SW480 (cell line): ENCODE measurements at places on chromosomes 4 and X.

GRCh38 chr4:141174457-141174856, 41.2 kb upstream of the RNF150 start:
- no peak for DNase-seq

DNA sequence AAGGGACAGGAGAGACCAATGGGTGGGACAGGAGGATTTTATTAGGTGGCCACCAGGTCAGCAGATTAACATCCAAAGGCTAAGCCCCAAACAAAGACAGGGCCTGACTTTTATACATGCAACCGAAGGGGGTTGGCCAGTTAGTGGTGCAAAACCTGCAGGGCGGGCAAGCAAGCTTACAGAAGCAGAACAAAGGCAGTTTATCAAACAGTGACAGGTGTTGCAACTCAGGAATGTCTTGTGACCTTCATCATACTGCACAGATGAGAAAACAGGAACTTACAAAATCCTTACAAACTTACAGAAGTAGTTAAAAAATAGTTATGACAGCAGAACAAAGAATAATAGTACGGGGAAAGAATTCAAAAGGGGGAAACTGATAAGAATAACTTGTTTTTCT, 708.1 kb downstream of the GLUD2 start:
- no peak for DNase-seq

GRCh38 chr4:185379326-185380295, 16.1 kb downstream of the LRP2BP start:
- peak; percentile 49 for DNase-seq

DNA sequence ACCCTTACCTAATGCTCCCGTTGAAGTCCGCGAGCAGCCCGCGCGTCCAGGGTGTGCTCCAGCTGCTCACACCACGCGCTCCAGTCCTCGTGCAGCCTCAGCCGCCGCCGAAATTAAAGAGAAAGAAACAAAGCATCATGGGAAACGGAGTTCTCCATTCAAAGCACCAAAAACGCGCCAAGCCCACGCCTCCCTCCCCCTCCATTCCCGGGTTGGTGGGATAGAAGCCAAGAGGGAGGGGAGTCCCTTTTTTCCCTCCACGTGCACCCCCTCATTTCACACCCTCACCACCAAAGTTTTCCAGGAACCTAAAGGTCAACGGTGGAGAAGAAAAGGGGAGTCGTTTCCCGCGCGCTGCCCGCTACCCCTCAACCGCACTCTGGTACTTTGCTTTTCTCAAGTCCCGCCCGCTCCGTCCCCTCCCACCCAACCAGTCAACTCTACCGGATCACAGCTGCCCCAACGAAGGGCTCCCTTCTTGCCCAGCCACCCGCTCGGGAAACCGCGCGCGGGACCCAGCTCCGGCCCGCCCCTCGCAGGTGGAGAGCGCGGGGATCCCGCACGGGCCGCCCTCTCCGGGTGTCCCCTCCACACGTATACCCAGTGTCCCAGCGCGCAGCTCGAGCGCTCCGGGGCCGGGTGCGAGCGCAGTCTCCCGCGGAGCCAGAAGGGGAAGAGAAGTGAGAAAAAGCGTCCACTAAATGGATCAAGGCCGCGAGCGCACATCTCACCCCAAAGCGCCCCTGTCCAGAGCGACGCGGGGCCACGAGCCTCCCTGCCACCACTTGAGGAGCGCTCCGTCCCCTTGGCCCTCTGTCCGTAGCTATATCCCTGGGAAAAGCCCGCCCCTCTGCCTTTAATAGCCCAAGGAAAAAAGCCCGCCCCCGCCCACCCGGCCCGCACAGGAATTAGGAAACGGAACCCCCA, 65.1 kb upstream of the CCDC160 start:
- DNase-seq = no peak

DNA sequence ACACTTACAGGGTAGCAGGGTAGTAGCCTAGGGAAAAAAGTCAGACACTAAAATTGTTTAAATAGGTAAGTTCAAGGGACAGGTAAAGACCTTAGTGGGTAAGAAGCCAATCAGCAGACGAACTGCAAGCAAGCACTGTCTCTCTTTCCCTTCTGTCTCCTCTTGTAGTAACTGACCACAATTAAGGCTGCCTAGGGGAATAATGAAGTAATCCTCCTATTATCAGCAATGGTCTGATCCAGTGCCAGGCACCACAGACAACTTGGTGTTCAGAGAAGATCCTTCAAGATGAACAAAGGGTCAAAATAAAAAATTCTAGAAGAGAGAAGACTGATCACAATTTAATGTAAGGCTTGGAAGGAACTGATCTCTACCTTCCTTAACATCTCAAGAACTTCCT, 62.9 kb downstream of the ELOVL6 start:
- no peak for DNase-seq

- DNase-seq = no peak
Observed at GRCh38 chr4:142292231-142292630, 553.9 kb downstream of the INPP4B start.

DNA sequence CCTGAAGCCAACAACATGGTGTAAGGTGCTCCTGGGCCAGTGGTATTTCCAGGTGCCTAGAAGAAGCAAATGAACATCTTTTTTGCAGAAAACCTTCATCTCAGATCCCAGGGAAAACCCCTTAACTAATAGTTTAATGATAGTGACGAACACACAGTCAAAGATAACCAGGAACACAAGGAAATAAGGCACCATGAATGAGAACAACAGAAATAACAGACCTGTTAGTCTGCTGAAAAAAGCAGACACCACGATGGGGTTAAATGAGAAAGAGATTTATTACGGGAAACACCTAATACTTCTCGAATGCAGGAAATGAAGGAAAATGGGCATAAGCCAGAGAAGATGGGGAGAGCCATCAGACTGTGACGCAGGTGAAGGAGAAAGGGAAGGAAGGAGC, 30.6 kb upstream of the WWC2 start:
- no peak for DNase-seq

GRCh38 chr4:1939664-1940509, 68.7 kb downstream of the NSD2 start:
- DNase-seq = peak; percentile 70

GRCh38 chr4:185068837-185069236, 50.5 kb downstream of the HELT start:
- DNase-seq = no peak

DNA sequence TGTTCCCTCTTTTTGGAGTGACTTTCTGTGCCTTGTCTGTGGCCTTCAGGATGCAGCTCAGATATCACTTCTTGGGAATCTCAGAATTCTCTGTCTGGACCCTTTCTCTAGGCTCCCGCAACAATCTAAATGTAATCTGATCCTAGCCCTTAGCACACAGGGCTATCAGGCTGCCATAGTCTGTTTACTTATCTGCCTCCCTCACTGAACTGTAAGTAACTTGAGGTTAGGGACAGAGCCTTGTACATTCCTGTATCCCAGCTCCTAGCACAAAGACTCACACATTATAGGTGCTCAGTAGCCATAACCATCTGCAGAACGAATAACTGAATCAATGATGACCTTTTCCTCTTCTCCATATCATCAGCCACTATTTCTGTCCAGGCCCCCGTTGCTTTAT, 69.5 kb downstream of the RTL9 start:
- DNase-seq = peak; percentile 20

GRCh38 chr4:187840814-187841213, 154.8 kb upstream of the ZFP42 start:
- DNase-seq = no peak

DNA sequence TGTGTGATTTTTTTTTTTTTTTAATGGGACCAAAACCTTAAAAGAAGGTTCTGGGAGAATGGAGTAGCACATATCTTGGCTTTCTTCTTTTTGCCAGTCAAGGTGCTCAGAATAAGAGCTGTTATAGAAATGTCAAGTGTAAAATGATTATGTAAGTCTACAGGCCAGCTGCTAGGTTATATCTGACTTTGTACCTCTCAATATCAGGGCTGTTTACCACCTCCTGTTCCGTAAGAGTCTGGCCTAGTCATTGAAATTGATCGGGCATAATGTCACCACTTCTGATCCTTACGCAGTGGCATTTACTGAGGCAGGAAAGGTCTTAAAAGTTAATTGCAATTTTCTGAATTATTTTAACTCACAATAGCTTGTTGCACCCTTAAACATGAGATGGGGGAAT, 41.1 kb downstream of the LIMCH1 start:
- DNase-seq = no peak

DNA sequence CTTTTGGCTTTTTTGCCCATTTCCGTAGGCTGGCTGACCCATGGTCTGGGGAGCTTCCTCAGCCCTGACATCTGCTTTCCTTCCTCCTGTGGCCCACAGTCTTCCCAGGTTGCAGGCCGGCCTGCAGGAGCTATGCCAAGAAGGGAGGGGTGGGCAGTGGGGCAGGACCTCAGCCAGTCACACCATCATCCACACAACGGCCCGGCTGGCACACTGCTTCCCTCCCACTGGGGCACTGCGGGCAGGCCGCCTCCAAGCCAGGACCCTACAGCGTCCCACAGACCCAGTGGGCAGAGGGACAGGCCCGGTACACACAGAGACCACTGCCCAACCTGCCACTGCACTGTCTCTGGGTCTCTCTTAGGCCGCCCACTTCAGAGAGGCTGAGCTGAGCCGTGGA, 38.0 kb downstream of the CTBP1 start:
- no peak for DNase-seq

DNA sequence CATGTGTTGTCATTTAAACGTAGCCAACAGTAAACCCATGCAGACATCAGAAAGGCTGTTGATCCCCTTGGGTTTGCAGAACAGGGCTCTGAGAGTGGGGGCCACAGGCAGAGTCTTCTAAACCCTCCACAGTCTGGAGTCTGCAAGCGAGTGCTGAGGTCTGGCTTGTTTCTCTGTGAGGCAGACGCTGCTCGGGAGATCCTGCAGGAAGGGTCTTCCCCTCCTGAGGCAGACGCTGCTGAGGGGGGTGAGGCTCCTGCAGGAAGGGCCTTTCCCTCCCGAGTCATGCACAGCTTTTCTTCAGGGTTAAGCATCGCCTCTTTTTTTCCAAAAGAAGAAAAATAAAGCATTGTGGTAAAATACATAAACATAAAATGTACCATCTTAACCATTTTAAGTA, 17.1 kb upstream of the PDE6B start:
- no peak for DNase-seq

DNA sequence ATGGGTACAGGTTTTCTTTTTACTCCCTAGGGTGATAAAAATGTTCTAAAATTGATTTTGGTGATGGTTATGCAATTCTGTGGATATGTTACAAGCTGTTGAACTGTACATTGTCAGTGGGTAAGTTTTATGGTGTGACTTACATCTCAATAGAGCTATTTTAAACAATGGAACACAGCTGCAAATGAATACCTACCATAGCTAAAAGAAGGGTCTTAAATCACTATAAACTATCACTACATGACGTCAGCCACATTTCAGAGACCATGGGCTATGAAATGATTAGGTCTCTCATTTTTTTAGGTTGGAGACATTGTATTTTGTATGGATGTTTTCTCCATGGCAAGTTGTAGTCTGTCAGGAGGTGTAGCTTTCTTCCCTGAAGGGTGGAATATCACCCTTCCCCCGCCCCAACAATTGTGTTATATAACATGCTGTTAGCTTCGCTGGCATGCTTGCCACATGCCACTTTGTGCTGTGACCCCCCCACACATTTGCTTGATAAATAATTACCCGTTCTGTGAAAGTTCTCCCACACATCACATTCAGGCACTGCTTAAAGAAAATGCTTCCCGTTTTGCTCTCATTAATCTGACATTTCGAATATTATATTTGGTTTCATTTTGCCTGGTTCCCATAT, 159.7 kb downstream of the ARHGAP10 start:
- no peak for DNase-seq

- no peak for DNase-seq
Observed at GRCh38 chr4:1784395-1784788, 8.7 kb upstream of the FGFR3 start.

- DNase-seq = no peak
Observed at GRCh38 chrX:130034178-130034577, 51.7 kb downstream of the BCORL1 start.

- peak; percentile 1 for DNase-seq
Observed at GRCh38 chrX:108270739-108271396, 167.4 kb downstream of the COL4A6 start.

- DNase-seq = no peak
Observed at GRCh38 chr4:146062340-146062739, 113.2 kb upstream of the LSM6 start.

DNA sequence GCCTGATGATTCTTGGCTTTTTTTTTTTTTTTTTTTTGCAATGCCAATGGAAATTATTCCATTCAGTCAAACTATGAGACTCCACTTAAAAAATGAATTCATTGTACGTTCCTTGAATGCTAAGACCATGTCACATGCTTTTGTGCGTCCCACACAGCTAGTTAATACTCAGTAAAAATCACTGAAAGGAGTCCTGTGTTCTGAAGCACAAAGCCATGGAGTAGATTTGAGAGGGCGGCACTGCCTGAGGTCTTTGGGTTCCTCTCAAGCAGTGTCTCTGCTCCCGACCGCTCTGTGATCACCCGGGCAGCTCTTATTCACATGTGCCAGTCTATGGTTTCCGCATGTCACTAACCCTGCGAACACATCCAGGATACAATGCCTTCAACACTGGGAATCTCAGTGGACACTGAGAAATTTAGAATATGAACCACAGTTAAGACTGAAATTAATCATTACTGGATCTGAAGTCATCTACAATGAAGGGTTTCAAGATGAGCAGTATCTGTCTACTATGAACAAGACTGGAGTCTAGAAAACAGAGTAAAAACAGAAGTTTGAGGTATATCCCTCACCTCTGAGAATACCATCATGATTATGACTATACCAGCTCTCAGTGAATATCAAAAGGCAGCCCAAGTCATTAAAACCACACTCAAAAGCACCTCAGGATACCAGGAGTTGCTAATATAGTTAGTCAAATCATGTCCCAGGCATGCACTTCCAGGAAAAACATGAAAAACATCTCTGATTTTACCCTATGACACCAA, 193.0 kb downstream of the MGST2 start:
- no peak for DNase-seq

DNA sequence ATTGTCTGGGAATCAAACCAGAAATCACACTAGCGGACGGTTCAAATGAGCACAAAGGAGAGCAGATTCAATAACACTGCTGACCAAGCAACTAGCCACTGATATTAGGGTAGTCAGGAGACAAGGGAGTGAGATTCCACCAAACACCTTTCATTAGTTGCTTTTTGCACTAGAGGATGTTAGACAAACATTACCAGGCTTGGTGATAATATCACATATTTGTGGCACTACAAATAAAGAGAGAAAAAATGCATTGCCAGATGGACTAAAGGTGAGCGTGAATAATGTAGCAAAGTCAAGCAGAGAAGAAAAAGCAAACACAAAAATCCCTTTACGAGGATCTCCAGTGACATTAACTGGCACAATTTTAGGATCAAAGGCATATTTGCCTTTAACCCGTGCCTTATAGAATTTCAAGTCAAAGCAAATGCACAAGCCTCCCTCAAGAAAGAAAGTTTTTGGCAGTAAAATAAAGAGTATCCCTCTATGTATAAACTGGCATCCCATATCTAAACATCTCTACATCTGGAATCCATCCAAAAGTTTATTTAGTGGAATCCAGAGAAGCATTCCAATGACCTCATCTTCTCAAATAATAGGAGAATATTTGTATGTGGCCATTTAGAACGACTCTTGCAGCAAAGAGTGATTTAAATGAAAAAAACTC, 290.9 kb downstream of the KCTD8 start:
- no peak for DNase-seq

- DNase-seq = no peak
Observed at GRCh38 chrX:50876551-50876950, 34.0 kb upstream of the BMP15 start.

- DNase-seq = no peak
Observed at GRCh38 chrX:47590984-47591383, 8.7 kb downstream of the TIMP1 start.

- DNase-seq = no peak
Observed at GRCh38 chr4:171602638-171603355, 210.4 kb upstream of the GALNTL6 start.

GRCh38 chr4:112472318-112472717, 43.7 kb downstream of the NEUROG2 start:
- DNase-seq = no peak
